ENCODE measurements at places on chromosomes 2 and 18. TPM values are rescaled to one million over a fixed set of nuclear protein-coding genes. Genes with fewer than 3 reads are reported as not detected.
A peak's percentile ranks its signal among the peaks of the same experiment; 100 is the strongest.

- H3K4me3 ChIP-seq = no peak overlapping the region
- no peaks in the 10 kb centered on the region for H3K27me3 ChIP-seq
- H3K36me3 ChIP-seq = peaks cover 8% of the 10 kb centered on the region
- no peak overlapping the region for H3K27ac ChIP-seq
Observed at GRCh38 chr2:28312307-28313219, 80.1 kb upstream of the FOSL2 start.

DNA sequence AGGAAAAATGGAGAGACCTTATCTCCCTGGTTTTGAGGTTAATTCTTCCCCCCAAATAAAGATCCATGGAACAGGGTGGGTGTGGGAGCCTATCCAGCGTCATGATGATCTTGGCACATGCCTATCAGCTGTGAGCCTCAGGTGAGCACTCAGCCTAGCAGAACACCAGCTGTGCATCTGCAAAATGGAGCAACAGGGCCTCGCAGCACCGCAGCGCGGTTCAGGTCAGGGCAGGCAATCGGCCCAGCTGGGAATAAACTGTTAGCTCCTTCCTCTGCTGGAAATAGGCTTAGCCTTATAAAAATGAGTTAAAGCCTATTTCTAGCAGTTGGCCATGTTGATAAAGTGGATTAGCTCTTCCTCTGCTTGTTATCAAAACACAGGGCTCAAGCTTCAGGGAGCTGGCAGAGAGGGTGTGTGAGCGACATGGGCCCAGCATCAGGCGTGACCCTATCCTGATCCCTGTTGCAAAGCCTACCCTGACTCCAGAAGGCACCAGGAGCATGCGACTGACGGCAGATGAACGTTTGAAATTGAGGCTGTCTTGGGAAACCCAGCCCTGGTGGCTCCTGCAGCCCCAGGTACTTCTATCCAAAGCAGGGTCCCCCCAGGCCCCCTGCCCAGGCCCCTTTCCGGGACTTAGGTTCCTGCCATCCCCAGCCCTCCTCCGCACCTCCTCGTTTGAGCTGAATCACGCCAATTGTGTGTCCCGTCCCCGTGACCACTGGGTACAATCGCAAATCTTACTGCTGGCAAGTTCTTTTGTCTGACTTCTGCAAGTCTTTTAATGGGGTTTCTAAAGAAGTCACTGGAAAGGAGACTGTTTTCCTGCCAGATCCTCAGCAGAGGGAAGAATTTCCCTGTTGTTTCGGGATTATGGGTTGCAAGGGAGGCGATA, 35.4 kb downstream of the ARHGEF4 start:
- no peak overlapping the region for H3K4me3 ChIP-seq
- no peaks in the 10 kb centered on the region for H3K36me3 ChIP-seq
- H3K27ac ChIP-seq = no peak overlapping the region
- H3K27me3 ChIP-seq = no peaks in the 10 kb centered on the region

Gene SGPP2
- total RNA-seq = 17.7 TPM

Gene CD8A
- total RNA-seq = 0.35 TPM

Gene C2orf78
- not detected for total RNA-seq

- no peaks in the 10 kb centered on the region for H3K27me3 ChIP-seq
- H3K27ac ChIP-seq = no peak overlapping the region
- no peaks in the 10 kb centered on the region for H3K4me1 ChIP-seq
- no peaks in the 10 kb centered on the region for H3K36me3 ChIP-seq
- no peak overlapping the region for H3K4me3 ChIP-seq
- no peak for DNase-seq
Observed at GRCh38 chr2:121895723-121896571, 140.5 kb downstream of the TSN start.

- DNase-seq = no peak
- H3K27me3 ChIP-seq = no peaks in the 10 kb centered on the region
- no peak overlapping the region for H3K4me3 ChIP-seq
Observed at GRCh38 chr2:230155359-230155758, 64.4 kb downstream of the SP110 start.

DNA sequence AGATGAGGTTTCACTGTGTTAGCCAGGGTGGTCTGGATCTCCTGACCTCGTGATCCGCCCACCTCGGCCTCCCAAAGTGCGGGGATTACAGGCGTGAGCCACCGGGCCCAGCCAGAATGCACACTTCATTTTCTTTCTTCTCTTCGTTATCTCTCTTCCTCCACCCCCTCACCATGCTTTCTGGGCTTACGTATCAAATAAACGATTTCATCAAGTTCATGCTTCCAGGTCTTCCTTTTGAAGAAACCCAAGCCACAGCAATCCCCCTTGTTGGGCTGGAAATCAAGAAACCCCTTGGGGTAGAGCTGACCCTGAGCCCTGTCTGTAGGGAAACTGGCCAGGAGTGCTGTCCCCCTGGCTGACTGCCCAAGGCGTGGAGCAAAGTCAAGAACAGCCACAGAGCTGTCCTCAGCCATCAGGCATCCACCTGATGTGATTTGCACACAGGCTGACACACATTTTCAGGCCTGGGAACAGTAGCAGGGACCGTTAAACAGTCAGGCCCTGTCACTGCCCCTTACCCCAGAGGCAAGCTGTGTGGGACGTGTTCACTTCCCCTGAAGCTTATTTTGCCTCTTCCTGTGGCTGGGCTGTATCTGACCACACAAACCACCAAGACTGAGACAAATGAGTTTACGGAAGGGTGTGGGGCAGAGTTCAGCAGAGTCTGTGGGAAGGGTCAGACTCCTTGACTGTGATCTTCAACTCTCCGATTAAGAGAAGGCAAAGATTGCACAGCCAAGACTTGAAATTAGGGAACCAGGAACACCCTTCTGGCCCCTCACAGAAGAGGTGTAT, 15.1 kb upstream of the NMUR1 start:
- peak overlapping the region; percentile 81 for H3K27ac ChIP-seq
- H3K27me3 ChIP-seq = no peaks in the 10 kb centered on the region
- H3K36me3 ChIP-seq = no peaks in the 10 kb centered on the region

GRCh38 chr2:218301176-218301819, 9.0 kb upstream of the TMBIM1 start:
- H3K27ac ChIP-seq = no peak overlapping the region
- no peaks in the 10 kb centered on the region for H3K36me3 ChIP-seq
- DNase-seq = peak; percentile 83
- no peaks in the 10 kb centered on the region for H3K27me3 ChIP-seq

DNA sequence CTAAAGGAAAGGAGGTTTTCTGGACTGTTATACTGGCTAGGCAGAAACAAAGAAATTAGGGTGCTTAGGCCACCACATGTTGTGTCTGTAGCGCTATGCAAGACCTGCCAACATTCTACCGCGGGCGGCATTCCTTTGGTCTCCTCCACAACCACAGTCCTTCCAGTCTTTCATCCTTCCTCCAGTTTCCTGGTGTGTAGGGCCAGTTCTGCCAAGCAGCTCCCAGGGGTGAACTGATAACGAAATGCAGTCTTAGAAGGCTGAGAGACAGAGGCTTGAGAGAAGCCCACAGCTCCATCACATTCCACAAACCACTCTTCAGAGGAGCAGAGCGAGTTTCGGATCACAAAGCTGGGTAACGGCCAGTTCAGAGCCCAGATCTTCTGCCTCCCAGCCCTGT, 19.5 kb upstream of the CXXC1 start:
- peaks cover 16% of the 10 kb centered on the region for H3K27me3 ChIP-seq
- peak overlapping the region; percentile 60 for H3K4me3 ChIP-seq
- peaks cover 6% of the 10 kb centered on the region for H3K4me1 ChIP-seq
- DNase-seq = no peak
- H3K36me3 ChIP-seq = no peaks in the 10 kb centered on the region
- H3K27ac ChIP-seq = no peak overlapping the region

GRCh38 chr2:7954234-7954633, 727.6 kb upstream of the ID2 start:
- H3K4me1 ChIP-seq = no peaks in the 10 kb centered on the region
- no peak for DNase-seq
- no peak overlapping the region for H3K4me3 ChIP-seq
- H3K27ac ChIP-seq = no peak overlapping the region

DNA sequence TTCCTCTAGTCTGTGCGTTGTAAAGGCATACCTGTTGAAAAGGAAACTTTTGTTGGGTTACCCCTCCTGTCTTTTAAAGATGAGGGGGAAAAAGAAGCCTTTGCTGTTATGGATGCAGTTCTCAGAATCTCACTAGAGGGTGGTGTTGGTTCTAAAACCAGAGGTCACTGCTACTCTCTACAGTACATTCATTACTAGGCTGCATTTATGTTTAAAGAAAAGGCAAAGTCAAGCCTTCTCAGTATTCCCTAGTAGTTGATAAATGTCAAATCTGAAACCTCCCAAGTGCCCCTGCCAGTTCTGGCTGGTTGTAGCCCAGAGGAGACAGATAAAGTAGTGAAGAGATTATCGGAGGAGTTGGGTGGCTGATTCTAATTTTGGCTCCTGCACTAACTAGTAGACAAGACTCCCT, 1.4 kb upstream of the PLCL1 start:
- H3K36me3 ChIP-seq = no peaks in the 10 kb centered on the region
- H3K27ac ChIP-seq = peak overlapping the region; percentile 86
- peak; percentile 27 for DNase-seq
- no peak overlapping the region for H3K4me3 ChIP-seq
- peaks cover 24% of the 10 kb centered on the region for H3K4me1 ChIP-seq

GRCh38 chr2:54642677-54643430, 80.6 kb upstream of the EML6 start:
- peaks cover 40% of the 10 kb centered on the region for H3K4me1 ChIP-seq
- peak overlapping the region; percentile 90 for H3K27ac ChIP-seq
- no peak overlapping the region for H3K4me3 ChIP-seq

GRCh38 chr2:38105922-38106321, 30.0 kb upstream of the CYP1B1 start:
- H3K36me3 ChIP-seq = no peaks in the 10 kb centered on the region
- no peaks in the 10 kb centered on the region for H3K27me3 ChIP-seq
- peak overlapping the region; percentile 38 for H3K27ac ChIP-seq
- no peak overlapping the region for H3K4me3 ChIP-seq

- H3K4me1 ChIP-seq = peaks cover 5% of the 10 kb centered on the region
- no peak overlapping the region for H3K27ac ChIP-seq
- H3K27me3 ChIP-seq = peaks cover 17% of the 10 kb centered on the region
- no peaks in the 10 kb centered on the region for H3K36me3 ChIP-seq
- peak overlapping the region; percentile 77 for H3K4me3 ChIP-seq
Observed at GRCh38 chr18:658001-658946, 821 bp downstream of the TYMS start.

Gene PTPRM
- total RNA-seq = 159 TPM

DNA sequence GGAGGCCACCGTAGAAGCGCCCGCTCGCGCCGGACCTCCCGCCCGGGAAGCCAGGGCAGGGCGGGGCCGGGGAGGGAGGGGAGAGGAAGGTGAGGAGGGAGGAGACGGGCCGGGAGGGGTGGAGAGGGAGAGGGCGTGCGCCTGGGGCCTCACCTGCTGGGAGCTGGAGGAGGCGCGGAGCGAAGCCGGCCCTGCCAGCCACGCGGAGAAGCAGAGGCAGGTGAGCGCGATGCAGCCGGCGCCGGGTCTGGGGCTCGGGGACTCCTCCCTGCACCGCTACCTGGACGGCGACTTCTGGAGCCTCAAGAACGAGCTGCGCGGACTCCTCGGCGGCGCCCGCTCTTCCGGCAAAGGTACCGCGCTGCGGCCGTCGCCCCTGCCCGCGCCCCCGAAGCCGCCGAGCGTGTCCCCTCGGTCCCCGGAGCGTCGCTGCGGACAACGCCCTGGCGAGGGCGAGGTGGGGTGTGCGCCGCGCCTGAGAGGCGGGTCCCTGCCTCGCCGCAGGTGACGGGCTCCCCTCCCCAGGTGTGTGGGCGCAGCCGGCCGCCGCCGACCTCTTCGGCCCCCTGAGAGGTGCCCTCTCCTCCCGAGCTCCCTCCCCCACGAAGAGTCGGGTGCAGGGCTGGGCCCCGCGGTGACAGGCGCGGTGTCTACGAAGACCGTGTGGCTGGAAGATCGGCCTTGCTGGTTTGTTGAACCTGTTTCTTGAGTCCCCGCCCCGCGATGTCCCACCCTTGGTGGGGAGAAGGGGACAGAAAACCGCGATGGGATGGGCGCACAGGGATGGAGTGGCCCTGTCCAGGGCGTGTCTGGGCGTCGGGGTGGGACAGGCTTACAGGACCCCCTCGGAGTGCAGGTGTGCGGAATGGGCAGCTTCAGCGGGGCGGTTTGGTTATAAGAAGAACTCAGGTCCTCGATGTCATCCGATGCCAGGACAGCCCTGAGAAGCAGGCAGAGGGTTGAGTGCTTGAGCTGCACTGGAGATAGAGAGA, at the start of gene ACOXL:
ACOXL (plus strand) TSS at position 152 of the 992 bp plus-strand sequence. CDS start 35,817 bp downstream, outside the sequence.
- peak within 1 kb of the TSS; percentile 34 for H3K4me3 ChIP-seq
- H3K4me1 ChIP-seq = peaks cover 9% of the 10 kb centered on the region
- peaks cover 24% of the 10 kb centered on the region for H3K27me3 ChIP-seq
- H3K36me3 ChIP-seq = no peaks in the 10 kb centered on the region
- no peak within 1 kb of the TSS for H3K27ac ChIP-seq

- no peak for DNase-seq
- H3K27ac ChIP-seq = no peak overlapping the region
- H3K4me3 ChIP-seq = no peak overlapping the region
- H3K4me1 ChIP-seq = no peaks in the 10 kb centered on the region
- H3K27me3 ChIP-seq = no peaks in the 10 kb centered on the region
Observed at GRCh38 chr2:48283586-48284269, 246.2 kb upstream of the STON1 start.

Gene CNOT11
- 36.7 TPM for total RNA-seq

Gene PPP4R1
- total RNA-seq = 42.2 TPM

DNA sequence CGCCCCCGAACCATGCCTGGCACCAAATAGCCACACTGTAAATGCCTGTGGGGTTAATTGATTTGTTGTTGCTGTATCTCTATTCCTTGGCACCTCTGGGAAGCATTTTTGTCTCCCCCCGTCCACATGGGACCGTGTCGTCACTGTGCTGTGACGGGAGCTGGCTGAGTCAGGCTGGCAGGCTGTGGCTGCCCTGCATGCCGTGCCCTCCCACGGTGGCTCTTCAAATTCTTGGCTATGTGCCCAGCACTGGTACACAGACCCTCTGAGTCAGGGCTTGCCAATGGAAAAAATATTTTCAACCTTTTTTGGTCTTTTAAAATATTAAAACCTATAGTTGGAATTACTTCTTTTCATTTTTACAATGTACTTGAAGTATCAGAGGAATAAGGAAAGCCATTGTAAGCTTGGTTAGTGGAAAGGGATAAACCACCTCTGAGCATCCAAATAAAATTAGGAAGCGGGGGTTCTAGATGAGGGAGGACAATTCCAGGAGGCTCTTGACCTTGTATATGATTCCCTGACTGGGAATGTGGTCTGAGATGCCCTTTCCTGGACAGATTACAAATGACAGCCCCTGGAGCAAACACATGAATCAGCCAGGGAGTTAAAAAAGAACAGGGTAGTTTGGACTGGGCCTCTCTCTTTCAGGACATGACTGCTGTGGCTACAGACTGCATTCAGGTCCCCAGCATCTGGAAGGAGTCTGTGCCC, 59.4 kb downstream of the DGKD start:
- H3K27ac ChIP-seq = peak overlapping the region; percentile 76
- no peaks in the 10 kb centered on the region for H3K27me3 ChIP-seq
- H3K36me3 ChIP-seq = no peaks in the 10 kb centered on the region

Gene SIX3
- total RNA-seq = not detected

Gene ARHGAP28
- total RNA-seq = 1.5 TPM

Measured in heart left ventricle (tissue), 16 donors.